ENCODE measurements at places on chromosomes 1 and 21.

DNA sequence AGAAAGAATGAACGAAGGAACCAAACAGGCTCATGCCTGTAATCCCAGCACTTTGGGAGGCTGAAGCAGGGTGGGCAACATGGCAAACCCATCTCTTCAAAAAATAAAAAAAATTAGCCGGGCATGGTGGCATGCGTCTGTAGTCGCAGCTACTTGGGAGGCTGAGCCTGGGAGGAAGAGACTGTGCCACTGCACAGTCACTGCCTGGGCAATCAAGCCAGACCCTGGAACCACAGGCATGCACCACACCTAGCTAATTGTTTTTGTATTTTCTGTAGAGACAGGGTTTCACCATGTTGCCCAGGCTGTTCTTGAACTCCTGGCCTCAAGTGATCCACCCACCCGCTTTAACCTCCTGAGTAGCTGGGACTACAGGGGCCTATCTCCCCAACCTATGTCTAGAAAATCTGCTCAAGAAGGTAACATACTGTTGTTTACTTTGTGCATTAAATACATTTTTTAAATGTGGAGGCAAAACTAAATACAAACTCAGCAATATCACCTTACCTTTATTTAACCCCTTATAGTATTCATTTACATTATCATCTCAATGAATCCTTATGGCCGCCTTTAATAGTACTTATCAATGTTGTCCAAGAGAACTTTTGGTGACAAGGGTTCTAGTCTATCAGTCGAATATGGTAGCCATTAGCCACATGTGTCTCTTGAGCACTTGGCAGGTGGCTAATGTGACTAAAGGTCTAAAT is 2.7 kb downstream of the KHDC4 start:
- DNase-seq: no peak

DNA sequence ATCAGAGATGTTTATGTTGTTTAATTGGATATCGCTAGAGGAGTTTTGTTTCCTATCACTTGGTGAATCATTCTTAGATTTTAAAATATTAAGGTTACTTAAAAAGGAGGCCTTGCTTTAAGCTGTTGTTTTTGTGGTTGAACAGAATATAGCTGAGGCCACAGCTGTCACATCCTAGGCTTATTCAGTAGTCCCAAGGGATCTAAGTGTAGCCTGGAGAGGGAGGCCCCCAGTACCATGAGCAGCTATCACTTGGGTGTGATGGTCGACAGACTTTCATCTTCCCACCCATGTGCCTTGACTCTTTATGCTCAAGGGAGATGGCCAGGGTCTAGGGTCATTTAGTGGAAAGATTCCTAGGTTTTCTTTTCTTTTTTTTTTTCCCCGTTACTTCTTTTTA is 278.7 kb downstream of the HHAT start:
- DNase-seq: no peak

DNA sequence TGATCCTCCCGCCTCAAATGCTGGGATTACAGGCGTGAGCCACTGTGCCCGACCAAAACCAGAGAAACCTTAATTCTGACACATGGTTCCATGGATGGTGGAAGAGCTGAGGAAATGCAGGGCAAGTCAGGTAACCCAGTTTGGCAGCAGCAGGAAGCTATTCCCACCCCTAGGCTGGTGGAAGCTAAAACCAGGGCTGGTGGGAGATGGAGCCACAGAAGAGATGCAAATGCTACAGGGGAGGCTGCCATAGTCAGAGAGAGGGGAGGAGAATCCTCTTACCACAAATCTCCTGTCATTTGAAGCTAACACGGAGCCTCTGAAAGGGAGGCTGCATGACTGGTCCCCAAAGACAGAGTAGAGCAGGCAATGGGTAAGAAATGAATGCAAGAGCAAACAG is 4.1 kb upstream of the CDC42BPA start:
- no peak for DNase-seq

DNA sequence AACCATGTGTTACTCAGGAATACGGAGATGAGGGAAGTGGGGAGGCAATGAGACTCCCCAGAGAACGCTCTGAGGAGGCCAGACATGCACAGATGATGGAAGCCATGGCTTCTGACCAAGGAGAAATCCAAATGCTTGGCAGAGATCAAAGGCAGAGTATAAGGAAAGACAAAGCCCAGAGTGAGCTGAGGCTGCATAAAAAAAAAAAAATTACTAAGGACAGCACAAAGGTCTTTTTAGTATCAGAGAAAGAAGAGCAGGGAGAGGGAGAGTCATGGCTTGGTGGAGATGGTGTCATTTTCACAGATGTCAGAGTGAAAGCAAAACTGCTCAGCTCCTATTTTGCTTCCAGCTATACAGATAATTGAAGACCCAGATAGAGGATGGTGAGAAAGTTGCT is 8.1 kb upstream of the NCF2 start:
- DNase-seq: no peak

GRCh38 chr1:27634985-27635367 is at the start of gene FGR:
TSS of gene FGR (minus strand) at chr1:27635185. CDS start at chr1:27623916, 11,269 bp downstream.
- DNase-seq: no peak

All from stimulated activated CD8-positive, alpha-beta memory T cell treated with anti-CD3 and anti-CD28 coated beads, Interleukin-15, amount 100 ng/mL, for 24 hours (primary cell).